ENCODE measurements at places on chromosomes 5 and 9. TPM values are rescaled to one million over a fixed set of nuclear protein-coding genes. Genes with fewer than 3 reads are reported as not detected.
A peak's percentile ranks its signal among the peaks of the same experiment; 100 is the strongest.

DNA sequence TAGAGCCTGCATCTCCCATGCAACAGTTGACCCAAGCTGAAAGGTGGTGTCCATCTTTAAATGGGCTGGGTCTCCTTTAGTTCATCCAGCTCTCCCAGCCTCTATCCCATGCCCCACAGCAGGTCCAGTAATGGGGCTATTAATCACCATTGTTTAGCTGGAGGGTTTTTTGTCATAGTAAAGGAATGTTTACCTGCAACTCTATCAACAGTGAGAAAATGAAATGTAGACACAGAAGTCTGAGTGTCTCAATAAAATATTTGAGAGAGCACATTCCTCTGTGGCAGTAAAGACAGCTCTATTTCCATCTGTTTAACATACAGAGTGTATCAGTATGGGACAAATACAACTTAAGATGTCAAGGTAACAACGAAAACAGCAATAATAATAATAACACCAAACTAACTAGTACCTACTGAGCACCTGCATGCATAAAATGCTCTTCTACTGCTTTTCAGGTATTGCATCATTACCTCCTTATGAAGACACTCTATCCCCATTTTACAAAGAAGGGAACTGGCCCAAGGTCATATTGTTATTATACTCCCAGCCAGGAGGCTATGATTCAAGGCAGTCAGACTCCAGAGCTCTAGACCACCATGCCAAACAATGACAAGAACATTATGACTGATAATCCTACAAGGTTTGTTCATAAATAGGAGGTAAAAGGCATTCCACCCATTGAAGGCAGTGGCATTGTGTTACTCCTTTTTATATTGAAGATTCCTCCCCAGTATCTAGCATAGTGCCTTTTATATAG lies 21.0 kb upstream of the C5orf58 start:
- no peaks in the 10 kb centered on the region for H3K36me3 ChIP-seq
- H3K27ac ChIP-seq: no peak overlapping the region
- no peaks in the 10 kb centered on the region for H3K4me1 ChIP-seq
- H3K27me3 ChIP-seq: no peaks in the 10 kb centered on the region
- no peak for DNase-seq

DNA sequence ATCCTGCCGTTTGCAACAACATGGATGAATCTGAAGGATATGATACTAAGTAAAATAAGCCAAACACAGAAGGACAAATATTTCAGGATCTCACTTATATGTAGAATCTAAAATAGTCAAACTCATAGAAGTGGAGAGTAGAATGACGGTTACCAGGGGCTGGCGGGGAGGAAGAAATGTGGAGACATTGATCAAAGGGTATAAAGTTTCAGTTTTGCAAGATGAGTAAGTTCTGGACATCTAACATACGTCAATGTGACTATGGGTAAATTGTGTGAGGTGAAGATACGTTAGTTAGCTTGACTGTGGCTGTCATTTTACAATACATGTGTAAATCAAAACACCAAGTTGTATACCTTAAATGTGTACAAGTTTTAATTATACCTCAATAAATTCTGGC lies 200.3 kb downstream of the SNX18 start:
- no peaks in the 10 kb centered on the region for H3K36me3 ChIP-seq
- peaks cover 18% of the 10 kb centered on the region for H3K4me1 ChIP-seq
- H3K27ac ChIP-seq: no peak overlapping the region

DNA sequence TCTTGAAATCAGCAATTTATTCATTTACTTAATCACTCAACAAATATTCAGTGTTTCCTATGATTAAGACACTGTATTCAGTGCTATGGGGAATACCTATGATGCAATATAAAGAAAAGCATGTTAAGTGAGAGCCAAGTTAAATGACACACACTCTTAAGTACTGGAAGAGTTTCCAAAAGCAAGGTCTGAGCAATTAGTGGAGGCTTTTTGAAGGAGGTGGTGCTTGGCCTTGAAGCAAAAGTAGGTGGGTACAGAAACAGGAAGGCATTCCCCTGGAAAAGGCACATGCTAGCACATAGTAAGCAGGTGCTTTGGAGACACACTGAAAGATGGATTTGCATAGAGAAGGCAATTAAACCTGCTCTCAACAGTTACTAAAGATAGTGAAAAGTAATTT lies 4.0 kb downstream of the TSLP start:
- H3K27ac ChIP-seq: no peak overlapping the region
- H3K36me3 ChIP-seq: no peaks in the 10 kb centered on the region
- H3K4me1 ChIP-seq: no peaks in the 10 kb centered on the region
- H3K27me3 ChIP-seq: no peaks in the 10 kb centered on the region

DNA sequence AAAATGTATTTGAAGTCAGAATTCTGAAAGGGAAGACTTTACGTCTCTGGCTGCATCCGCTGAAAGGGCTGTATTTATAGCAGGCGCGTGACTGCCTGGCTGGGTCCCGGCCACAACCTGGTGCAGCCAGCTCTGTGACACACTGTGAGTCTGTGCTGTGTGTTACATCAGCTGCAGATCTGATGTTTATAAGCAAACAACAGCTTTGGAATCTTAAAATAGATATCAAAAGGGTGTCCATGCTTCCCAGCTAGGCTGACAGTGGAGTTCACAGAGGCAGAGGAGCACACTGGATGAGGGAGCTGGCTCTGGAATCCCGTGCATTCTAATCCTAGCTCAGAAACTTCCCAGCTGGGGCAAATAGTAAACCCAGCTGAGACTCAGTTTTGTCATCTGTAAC lies 433.4 kb upstream of the BRINP1 start:
- DNase-seq: peak; percentile 47
- H3K36me3 ChIP-seq: no peaks in the 10 kb centered on the region
- H3K4me1 ChIP-seq: no peaks in the 10 kb centered on the region

Gene SLC26A2
- total RNA-seq: 6.9 TPM

Gene RORB
- 0.21 TPM for total RNA-seq

Gene IFNA2
- total RNA-seq: not detected

- DNase-seq: no peak
- no peaks in the 10 kb centered on the region for H3K27me3 ChIP-seq
- no peak overlapping the region for H3K4me3 ChIP-seq
- peaks cover 32% of the 10 kb centered on the region for H3K36me3 ChIP-seq
Measured at GRCh38 chr5:34913072-34913471, 2.2 kb downstream of the RAD1 start.

DNA sequence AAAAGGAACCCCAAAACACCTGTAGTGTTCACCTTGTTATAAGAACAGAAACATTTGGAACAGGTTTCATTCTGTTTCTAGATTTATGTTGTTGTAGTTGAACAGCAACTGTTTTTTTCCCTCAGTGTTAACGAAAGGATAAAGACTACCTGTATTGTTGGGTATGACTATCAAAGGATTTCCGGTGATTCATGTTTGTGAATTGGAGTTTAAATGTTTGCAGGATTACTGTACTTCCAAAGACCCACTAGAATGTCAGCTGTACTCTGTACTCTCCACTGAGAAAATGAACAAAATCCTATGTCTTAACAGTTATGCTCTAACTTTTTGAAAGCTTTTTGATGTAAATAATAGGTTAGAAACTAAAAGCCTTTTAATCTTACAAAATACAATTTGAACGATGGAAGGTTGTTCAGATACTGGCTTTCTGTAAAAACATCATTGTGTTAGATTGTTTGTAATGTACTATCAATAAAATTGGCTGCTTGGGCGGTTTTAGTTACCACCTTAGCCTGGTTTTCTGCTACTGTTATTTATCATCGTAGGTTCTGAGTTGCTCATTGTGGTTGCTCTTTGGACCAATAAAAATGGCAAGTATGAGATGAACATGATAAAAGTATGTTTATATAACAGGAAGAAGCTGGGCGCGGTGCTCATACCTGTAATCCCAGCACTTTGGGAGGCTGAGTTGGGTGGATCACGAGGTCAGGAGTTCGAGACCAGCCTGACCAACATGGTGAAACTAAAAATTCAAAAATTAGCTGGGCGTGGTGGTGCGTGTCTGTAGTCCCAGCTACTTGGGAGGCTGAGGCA lies 44.1 kb downstream of the DCP2 start:
- H3K4me1 ChIP-seq: no peaks in the 10 kb centered on the region
- H3K36me3 ChIP-seq: peaks cover 4% of the 10 kb centered on the region
- H3K27ac ChIP-seq: no peak overlapping the region
- no peak overlapping the region for H3K4me3 ChIP-seq

Gene TOR2A
- total RNA-seq: not detected

Gene SRA1
- total RNA-seq: 47.3 TPM

DNA sequence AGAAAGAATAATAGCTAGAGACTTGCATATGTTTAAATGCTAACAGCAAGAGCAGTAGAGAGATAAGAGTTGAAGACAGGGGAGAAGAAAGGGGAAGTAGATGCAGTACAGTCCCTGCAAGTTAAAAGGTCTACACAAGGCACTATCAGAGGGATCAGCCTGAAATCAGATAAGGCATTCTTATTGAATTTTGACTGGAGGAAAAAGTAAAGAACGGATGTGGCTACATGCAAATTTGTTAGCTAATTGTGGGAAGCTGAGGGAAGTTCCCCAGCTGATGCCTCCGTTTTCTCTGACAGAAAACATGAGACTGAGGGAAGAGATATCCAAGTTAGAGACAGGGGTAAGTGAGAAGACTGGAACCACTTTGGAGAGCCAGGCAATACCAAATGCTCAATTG lies 12.9 kb upstream of the RHOBTB3 start:
- H3K27me3 ChIP-seq: no peaks in the 10 kb centered on the region
- H3K4me1 ChIP-seq: no peaks in the 10 kb centered on the region
- H3K27ac ChIP-seq: no peak overlapping the region
- no peak for DNase-seq

Gene GPBP1
- 21.2 TPM for total RNA-seq

GRCh38 chr5:98700730-98701129 lies 72.7 kb upstream of the RGMB start:
- H3K4me1 ChIP-seq: no peaks in the 10 kb centered on the region
- no peaks in the 10 kb centered on the region for H3K36me3 ChIP-seq
- DNase-seq: no peak
- H3K27me3 ChIP-seq: no peaks in the 10 kb centered on the region
- no peak overlapping the region for H3K4me3 ChIP-seq
- H3K27ac ChIP-seq: no peak overlapping the region

DNA sequence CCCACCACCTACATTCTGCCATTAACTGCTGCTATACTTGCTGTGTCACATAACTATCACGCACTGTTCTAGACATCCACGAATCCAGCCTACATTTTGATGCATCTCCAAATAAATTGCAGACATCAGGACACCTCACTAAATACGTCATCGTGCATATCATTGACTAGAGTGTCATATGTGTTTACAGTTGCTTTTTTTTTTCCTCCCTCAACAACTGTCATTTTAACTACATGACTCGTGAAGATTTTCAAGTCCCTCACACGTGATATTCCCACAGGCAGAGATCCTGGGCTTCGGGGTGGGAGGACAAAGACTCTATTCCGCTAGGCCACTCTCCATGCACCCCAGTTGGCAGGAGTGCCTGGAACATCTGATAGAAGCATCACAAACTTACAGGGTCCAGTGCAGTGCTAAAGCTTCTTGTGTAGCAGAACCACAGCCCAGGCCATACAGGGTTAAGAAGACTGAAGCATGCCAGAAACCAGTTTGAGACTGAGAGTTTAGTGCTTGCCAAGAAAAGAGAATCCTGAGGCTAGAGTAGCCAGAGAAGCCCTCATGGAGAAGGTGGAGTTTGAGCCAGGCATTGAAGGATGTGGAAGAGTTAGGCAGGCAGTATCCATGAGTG lies 1.1 kb downstream of the PCYOX1L start:
- DNase-seq: no peak
- no peaks in the 10 kb centered on the region for H3K27me3 ChIP-seq
- peak overlapping the region; percentile 68 for H3K4me3 ChIP-seq
- H3K27ac ChIP-seq: peak overlapping the region; percentile 45

Gene GCNT1
- 0.21 TPM for total RNA-seq

DNA sequence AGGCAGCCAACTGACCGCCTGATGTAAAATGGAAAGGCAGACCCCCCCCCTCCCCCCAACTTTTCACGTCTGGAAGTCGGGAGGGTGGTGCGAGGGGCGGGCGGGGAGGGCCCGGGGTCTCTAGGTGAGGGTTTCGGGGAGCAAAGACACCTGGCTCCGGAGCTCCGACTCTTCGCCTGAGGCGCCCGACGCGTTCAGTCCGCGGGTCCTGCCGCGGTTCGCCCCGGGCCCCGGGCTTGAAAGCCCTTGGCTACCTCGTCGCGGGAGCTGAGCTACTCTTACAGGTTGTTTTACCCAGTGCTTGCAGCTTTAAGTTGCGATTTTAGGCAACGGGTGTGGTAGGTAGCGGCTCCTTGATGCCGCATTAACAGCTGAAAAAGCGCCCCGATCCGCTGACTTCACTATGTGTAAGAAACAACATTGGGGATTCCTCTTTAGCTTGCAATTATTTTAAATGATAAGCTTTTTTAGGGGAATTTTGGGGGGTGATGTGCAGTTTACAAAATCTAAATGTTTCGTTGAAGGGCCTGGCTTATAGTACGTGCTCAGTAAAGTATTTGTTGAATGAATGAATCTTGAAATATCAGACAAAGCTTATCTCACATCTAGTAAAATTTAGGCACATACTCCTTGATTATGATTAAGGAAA lies 722 bp downstream of the CDC42SE2 start:
- H3K4me3 ChIP-seq: peak overlapping the region; percentile 97
- H3K36me3 ChIP-seq: no peaks in the 10 kb centered on the region
- no peak for DNase-seq
- H3K4me1 ChIP-seq: peaks cover 2% of the 10 kb centered on the region
- H3K27ac ChIP-seq: peak overlapping the region; percentile 85
- no peaks in the 10 kb centered on the region for H3K27me3 ChIP-seq

DNA sequence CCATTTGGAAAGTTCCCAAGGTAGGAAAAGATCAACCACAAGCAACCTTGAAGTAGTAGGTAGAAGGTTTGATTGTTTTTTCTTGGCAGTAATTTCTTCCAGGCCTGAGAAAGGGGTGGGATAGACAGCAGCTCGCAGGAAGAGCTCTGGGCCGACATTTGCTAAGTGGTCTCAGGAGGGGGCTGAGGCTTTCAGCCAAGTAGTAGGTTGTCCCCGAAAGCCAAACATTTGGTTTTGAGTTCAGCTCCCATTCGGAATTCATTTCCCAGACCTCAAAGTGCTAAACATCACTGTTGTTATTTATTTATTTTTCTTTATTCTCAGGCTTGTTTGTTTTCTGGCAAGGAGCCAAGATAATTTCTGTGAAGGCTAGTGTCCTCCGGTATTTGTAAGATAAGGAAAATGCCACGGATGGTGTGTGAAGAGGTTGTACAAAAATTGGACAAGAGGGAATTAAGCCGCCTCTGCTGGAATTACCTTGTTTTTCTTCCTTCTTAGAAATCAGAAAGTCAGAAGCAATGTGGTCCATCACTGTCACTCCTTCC lies 112.1 kb downstream of the KIF4B start:
- H3K36me3 ChIP-seq: no peaks in the 10 kb centered on the region
- H3K4me3 ChIP-seq: no peak overlapping the region
- no peak overlapping the region for H3K27ac ChIP-seq
- H3K4me1 ChIP-seq: no peaks in the 10 kb centered on the region
- DNase-seq: no peak

GRCh38 chr5:43854697-43855292 lies 251.8 kb downstream of the NNT start:
- no peak overlapping the region for H3K4me3 ChIP-seq
- no peak for DNase-seq
- H3K27me3 ChIP-seq: no peaks in the 10 kb centered on the region
- H3K36me3 ChIP-seq: no peaks in the 10 kb centered on the region

Gene FOXD4L3
- total RNA-seq: not detected
